Fibroblast of villous mesenchyme (primary cell): ENCODE measurements at places on chromosomes 11 and 22.

GRCh38 chr11:87144252-87144651, 106.5 kb downstream of the TMEM135 start:
- no peak for DNase-seq

- DNase-seq, result peak; percentile 48
Observed at GRCh38 chr22:21947040-21948014, 5.3 kb downstream of the PPM1F start.

GRCh38 chr11:2393111-2393868, 7.3 kb upstream of the TSSC4 start:
- no peak for DNase-seq

DNA sequence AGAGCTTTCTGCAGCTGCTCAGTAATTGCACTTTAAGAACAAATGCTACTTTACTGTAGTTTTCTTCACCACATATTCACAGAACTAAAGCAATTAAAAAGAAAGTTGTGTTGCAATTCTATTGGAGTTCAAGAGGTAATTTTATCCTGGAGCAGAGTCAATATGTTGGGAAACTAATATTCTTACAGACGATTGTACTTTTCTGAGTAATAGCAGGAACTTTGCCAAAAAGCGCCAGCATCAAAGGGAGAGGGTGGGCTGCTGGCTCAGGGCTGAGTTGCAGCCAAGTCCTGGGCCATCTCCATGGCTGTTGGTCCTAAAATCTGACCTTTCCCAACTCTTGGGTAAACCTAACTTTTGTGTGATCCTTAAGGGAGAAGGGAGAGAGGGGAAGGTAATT, 73.6 kb upstream of the MYO18B start:
- DNase-seq, result peak; percentile 56
